Stimulated activated CD4-positive, alpha-beta T cell treated with anti-CD3 and anti-CD28 coated beads, Interleukin-1b, Interleukin-23, amount 100 ng/mL, for 1 hour (primary cell): ENCODE measurements at places on chromosomes 7 and 10.

GRCh38 chr10:112962343-112962742 is 12.3 kb downstream of the TCF7L2 start:
- DNase-seq, result no peak

- no peak for DNase-seq
Observed at GRCh38 chr10:70510904-70511303, 32.3 kb downstream of the PALD1 start.

- no peak for DNase-seq
Observed at GRCh38 chr10:71241830-71242621, 29.7 kb downstream of the UNC5B start.

- DNase-seq, result no peak
Observed at GRCh38 chr7:157113607-157114006, 25.1 kb upstream of the UBE3C start.

DNA sequence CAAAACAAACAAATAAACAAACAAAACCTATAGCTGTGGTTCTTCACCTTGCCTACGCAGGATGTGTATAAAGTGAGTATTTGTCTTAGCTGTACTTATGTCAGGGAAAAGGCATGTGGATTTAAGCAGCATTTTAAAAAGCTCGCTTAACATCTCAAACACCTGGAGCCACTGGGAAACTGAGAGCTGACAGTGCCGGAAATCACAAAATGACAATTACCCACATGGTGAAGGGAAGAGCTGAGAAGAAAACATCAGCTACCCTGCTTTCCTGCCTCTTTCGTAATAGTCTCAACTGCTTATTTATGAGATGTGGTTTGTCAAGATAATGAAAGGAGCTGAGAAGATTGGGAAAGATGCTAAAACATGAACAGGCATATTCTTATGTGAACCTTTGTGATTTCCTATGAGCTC is 31.1 kb upstream of the MSMB start:
- DNase-seq, result no peak

DNA sequence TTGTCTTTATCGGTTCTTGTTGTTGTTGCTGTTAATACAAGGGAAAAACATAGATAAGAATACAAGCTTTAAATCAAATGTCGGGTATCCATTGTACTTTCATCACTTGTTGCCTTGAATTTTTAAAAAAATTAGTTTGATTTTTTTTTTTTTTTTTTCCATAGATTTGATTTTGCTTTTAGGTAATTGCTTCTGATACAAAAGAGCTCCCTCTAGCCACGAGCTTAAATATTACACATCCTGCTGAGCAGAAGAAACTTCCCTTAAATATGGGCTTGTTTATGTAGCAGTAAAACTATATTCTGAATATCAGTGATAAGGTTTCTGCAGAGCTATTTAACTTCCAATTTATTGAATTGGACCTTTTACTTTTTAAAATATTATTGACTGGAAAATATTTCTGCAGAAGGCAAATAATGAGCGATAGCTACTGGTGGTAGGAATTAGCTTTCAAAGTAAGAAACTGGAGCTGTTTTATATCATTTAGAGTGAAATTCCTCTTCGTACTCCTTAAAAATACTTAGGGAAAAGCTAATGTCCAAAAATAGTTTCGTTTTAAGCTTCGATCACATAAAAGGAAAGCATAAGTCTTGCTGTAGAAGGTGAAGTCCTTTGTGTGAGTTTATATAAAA is 216.9 kb downstream of the POLR1F start:
- DNase-seq, result no peak

DNA sequence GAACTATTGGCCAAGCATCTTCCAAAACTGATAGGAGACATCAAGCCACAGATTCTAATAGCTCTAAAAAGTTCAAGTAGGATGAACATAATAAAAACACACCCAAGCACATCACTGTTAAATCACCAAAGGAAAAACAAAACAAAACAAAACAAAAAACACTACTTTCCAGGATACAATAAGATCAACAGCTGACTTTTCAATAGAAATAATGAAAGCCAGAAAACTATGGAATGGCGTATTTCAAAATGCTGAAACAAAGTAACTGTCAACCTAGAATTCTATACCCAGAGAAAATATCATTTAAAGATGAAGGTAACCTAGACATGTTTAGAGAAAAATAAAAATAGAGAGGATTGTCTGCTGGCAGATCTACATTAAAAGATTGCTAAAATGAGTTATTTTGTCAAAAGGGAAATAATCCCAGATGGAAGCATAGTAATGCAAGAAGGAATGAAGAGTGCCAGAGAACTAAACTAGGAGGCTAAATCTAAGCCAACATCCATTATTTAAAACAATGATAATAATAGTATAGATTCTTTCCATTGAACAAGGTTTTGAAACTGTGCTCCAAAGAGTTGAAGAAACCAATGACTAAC is 13.9 kb downstream of the TUBAL3 start:
- no peak for DNase-seq

- DNase-seq, result no peak
Observed at GRCh38 chr7:112129655-112130323, 76.4 kb downstream of the DOCK4 start.
